GM13977 (cell line): ENCODE measurements at places on chromosomes 5 and 9.
A peak's percentile ranks its signal among the peaks of the same experiment; 100 is the strongest.

DNA sequence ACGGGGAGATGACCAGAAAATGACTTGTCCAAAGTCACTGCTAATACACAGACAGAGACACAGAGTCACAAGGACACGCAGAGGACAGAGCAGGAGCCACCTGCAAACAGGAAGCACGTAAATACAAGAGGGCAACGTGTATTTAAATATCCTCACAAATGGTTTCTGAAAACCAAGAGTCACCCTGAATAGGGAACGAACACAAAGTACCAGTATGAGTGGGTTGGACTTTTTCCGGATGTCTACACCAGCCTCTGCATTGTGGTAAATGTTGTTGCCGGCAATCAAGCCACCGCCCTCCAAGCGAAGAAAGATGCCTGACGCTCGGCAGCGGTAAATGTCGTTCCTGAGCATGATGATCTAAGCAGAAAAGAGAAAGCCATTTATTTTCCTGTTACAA, 44.5 kb downstream of the FBXO10 start:
- peak; percentile 44 for DNase-seq

GRCh38 chr5:116037236-116037822, 5.1 kb downstream of the ARL14EPL start:
- no peak for DNase-seq

DNA sequence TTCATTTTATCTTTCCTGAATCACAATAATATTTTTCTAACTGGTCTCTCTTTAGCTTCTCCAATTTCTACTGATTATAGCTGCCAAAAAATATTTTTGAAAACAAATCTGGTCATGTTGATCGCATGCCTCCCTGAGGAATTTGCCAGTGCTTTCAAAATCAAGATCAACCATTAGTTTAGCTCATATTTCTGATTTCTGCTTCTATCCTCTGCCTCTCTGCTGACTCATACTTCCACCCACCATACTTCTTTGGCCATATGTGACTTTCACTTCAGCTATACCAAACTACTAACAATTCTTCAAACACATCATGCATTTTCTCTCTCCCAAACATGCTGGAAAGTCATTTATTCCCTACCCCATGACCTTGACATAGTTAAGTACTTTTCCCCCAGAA, 636.5 kb downstream of the TLE1 start:
- DNase-seq, result no peak

GRCh38 chr5:2802693-2803365, 51.4 kb upstream of the IRX2 start:
- no peak for DNase-seq

GRCh38 chr9:15149450-15149849, 157.6 kb downstream of the TTC39B start:
- DNase-seq, result no peak

DNA sequence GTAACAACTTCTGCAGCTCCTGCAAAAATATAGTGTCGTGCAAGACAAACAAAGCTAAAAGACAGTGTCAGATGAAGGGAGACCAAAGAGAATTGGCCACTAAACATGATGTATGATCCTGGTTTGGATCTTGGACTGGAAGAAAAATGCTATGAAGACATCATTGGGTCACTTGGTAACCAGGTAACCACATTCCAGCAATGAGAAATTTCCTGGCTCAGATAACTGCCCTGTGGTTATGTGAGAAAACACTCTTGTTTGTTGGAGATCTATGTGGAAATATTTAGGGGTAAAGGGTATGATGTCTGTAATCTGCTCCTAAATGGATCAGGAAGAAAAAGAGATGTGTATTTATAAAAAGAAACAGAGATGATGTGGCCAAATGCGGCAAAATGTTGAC, 45.5 kb upstream of the ANKRD33B start:
- DNase-seq, result no peak

DNA sequence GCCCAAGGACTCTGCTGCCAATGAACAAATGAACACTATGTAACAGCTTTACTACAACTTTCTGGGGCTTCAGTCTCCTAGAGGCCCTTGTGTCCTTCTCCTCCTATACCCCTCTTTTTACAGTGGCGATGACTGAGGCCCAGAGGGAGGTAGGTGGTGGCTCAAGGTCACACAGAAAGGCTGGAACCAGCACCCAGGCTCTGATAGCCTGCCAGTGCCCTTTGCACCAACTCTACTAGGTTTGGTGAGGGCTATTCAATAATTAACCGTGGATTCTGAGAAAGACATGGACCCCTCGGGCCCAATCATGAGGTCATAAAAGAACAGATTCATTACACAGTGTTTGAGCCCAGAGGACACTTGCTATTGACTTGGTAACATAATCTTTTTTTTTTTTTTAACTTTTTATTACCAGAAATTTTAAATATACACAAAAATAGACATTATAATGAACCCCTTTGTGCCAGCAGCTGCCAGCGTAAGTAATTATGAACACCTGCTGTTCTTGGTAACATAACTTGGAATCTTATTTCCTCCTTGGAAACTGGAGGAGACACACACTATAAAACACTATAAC, 6.1 kb upstream of the ALDH1B1 start:
- no peak for DNase-seq

GRCh38 chr5:143601357-143601756, 197.9 kb upstream of the NR3C1 start:
- no peak for DNase-seq

DNA sequence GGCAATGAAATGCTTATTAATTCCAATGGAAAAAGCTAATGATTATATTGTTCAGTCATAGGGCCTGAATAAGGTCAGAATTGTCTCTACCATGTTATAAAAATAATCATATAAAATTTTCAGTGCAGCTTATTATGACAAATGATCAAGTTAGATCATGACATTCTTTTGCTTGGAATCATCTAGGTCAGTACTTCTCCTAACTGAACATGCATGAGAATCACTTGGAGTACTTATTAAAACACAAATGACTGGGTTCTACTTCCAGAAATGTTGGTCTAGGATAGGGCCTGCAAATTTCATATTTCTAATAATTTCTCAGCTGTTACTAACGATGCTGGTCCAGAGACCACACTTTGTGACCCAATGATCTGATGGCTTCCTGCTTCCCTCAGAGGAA, 806.0 kb upstream of the ZNF608 start:
- no peak for DNase-seq

- peak; percentile 31 for DNase-seq
Measured at GRCh38 chr9:78369639-78370219, 72.8 kb downstream of the PSAT1 start.
